Adipocyte (in vitro differentiated cells): ENCODE measurements at places on chromosomes 6 and 20.
A peak's percentile ranks its signal among the peaks of the same experiment; 100 is the strongest.

DNA sequence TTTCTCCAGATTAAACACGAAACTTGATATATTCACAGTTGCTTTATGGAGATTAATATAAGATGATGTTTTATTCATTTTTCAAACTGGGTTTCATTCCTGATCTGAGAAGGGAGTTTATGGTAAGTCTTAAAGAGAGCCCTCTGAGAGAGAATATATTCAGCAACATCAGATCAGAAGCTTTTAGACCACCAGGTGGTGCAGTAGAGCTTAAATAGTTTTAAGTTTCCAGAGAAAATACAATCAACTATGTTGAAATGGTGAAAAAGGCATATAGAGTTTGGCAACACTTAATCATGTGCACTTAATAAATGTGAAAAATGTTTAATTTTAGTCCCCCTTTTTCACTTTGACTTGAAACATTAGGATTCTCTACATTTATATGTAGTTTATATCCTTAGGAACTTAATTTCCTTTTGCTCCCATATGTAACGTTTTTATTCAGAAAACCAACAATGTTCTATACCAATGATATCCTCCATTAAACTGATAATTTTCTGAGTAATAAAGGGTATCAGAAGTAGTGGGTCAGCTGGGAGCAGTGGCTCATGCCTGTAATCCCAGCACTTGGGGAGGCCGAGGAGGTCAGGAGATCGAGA lies 86.4 kb upstream of the CLDN20 start:
- DNase-seq: peak; percentile 93

GRCh38 chr6:157677235-157677634 lies 145.8 kb upstream of the SNX9 start:
- no peak for DNase-seq

DNA sequence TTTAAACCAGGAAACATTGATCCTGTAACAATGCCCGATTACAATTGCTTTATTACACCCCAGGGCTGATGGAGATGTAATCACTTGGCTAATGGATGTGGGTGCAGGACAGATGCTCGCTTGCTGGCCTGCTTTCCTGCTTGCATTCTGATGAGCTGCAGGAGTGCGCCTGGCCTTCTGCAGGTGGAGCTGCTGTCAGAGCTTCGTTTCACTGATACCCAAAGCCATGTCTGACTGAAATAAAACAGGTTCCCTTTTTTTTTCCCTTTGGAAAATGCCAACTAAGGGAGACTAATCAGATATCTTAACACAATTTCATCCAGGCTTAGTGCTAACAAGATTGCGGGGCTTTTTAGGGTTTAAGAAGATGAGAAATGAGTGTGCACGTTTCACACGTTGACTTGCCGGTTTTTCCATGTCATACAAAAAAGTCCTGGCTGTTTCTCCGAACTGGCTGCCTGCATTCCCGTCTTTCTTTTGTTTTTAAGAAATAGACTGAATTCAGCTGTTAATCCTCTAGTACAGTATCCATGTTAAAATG lies 60.7 kb downstream of the VAPB start:
- DNase-seq: no peak

- no peak for DNase-seq
Measured at GRCh38 chr6:34246249-34246562, 2.6 kb downstream of the SMIM29 start.

- DNase-seq: no peak
Measured at GRCh38 chr20:9809271-9809670, 29.6 kb downstream of the PAK5 start.

- no peak for DNase-seq
Measured at GRCh38 chr6:137552146-137552545, 58.0 kb upstream of the OLIG3 start.

- DNase-seq: no peak
Measured at GRCh38 chr6:159931112-159931511, 37.8 kb upstream of the IGF2R start.

DNA sequence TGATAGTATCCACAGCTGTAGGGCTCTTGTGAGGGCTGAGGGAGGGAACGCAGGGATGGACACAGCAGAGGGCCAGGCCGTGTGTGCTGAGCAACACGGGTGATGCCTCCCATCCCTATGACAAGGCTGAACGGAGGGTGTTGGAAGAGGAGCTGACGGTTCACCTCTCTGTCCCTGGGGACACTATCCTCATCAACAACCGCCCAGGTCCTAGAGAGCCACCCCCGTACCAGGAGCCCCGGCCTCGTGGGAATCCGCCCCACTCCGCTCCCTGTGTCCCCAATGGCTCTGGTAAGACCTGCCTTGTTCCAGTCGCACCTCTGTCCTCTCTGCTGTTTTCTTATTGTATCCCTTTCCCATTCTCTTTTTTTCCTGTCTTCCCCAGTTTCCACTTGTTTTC lies 10.1 kb downstream of the DDR1 start:
- no peak for DNase-seq

GRCh38 chr20:7463290-7463689 lies 477.0 kb downstream of the HAO1 start:
- DNase-seq: no peak

DNA sequence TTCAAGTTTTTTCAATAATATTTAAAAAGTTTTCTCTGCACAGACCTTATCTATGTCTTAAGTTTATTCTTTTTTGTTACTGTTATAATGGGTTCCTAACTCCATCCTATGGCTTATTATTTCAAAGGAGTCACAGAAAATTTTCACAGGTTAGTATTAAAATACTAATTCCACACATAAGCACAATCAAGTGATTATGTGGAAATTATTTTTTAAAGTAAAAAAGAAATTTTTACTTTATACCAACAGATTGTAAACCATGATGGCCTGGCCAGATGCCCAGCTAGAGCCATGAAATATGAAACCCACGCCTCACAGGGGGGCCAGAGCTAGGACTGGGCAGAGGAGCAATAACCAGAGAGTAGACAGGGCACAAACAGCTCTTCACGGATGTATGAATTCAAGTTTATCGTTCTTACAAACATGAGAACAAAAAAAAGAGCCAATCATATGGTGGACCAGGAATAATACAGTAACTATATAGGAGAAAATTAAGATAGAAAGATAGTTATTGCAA lies 34.0 kb downstream of the NUDT3 start:
- DNase-seq: peak; percentile 88

GRCh38 chr6:9520417-9521151 lies 894.3 kb downstream of the TFAP2A start:
- DNase-seq: peak; percentile 71

- peak; percentile 46 for DNase-seq
Measured at GRCh38 chr20:58875541-58876134, 23.1 kb downstream of the GNAS start.

DNA sequence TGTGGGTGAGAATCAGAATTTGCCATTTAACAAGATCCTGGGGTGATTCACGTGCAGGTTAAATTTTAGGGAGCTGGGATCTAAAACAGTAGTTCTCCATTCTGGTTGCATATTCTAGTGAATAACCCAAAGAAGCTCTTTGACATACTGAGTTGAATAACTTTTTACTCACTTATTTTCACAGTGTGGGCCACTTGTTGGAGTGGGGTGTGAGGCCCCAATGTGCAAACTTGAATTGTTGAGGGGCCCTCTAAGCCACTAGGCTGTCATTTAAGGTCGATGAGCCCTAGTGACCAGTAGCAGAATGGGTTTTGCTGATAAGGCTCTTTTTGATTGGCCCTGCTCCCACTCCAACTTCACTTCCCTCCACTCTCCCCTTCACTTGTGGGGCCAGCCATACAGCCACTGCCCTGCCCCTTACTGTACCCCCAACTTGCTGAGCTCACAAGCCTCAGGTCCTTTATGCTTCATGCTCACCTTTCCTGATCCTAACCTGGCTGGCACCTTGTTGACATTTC lies 33.6 kb upstream of the RIPOR2 start:
- DNase-seq: no peak

- DNase-seq: no peak
Measured at GRCh38 chr6:16679050-16679449, 82.2 kb downstream of the ATXN1 start.

DNA sequence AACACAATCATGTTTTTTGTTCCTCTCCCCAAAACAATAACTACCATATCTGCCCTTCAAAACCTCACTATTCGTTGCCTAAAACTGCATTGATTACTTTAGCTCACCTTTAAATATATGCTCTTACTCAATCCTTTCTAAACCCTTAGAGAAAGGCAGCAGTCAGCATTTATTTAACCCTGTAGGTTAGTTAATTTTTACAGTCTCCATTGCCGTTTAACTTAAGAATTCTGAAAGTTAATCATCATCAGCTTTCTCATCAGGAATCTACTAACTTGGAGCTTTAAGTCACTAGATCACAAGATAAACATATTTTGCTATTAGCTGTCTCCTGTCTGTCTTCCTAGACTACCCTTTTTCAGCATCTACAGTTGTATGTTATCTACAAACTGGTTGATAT lies 991.9 kb downstream of the EPHA7 start:
- DNase-seq: no peak

DNA sequence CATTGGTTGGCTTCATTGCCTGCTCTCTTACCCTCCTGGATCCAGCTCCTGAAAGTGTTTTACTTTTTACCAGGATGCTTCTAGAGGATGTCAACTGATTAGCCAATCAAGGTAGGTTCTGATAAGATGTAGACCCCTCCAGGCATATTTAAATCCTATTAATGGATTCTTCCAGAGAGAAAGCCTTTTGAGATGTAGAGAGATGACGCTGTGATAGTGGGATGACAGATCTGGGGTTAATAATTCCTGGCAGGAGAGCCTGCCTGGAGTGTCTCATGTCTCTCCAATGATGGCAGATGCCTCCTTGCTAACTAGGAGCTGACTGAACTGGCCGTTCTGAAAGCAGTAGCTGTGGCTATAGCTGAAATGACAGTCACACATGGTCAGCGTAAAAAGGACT lies 116.9 kb upstream of the DTNBP1 start:
- DNase-seq: no peak

DNA sequence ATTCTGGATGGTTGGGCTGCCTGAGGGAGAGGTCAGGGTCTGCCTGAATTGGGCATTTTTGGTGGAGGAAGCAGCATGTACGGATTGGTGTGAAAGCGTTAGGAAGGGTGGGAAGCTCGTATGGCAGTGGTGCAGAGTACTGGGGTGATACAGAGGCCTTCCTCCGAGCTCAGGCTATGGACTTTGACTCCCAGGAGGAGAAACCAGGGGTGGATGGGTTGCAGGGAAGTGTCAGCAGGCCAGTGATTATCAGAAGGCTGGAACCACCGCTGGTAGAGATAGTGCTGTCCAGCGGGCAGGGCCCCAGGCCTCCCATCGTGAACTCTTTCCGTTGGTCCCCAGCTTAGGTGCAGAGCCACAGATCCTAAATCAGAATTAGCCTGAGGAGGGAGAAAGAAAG lies 5.3 kb downstream of the WFDC5 start:
- DNase-seq: no peak

DNA sequence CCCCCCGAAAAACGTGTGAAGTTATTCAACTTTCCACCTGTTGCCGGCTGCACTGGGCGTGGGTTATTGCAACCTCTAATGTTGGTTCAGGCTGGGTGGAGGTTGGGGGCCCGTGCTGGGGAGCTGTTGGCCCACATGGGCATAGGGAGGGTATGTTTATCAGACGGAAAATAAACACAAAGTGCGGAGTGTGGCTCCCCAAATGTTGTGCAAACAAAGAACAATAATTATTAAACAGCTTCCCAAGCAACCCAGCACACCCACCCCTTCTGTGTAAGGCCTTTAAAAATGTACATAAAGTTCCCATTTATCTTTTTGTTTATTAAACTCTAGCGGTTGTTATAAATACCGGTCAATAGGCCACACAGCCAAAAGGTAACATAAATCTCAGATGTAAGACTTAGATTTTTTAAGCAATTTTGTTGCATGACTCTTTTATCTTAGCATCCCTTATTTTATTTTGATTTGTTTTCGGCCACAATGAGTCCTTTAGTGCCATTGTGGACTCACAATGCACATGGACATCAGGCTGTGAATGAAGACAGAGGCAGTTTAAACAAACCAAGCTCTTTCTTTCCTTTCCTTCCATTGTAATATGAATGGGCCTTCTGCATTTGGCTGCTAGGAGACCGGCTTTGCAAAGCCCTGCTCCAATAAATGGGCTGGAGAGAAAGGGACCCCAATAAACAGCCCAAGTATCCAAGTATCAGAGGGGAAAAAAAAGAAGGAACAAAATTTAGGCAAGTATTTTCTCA lies 6.9 kb upstream of the DLL1 start:
- no peak for DNase-seq

DNA sequence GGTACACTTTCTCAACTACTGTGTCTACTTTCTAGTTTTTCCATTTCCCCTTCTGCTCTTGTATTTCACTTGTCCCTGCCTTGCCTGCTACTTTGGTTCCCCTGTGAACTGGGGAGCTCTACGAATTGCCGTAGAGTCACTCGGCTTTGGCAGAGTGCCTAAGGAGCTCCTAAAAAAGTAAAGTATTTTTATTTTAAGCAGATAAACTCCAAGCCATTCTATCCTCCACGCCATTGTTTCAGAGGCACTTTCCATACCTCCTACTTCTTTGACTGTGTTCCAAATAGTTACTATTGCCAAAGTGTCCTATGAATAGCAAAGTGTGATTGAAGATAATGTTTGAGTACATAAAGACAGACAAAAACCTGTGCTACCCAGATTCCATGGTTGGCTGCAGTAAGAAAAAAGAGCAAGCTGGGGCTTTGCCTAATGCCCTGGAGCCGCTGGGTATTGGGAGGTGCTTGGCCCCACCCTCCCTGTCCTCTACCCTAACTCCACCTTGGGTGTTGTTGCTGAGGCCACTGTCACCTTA lies 5.1 kb upstream of the MBOAT1 start:
- no peak for DNase-seq

DNA sequence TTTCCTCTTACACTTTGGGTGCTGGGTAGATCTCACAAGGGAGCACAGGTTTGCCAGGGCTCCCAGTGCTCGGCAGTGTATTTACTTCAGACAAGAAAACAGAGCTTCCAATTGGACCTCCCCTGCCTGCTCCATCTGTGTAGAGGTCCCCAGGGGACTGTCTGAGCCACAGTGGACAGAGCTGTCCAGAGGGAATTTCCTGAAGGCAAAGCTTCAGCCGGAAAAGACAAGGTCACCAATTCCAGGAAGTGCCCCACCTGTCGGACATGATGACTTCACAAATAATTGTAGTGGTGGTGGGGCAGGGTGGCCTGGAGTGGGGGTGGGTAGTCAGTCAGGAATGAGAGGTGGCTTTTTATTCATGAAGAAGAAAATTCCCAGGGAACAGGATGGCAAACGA lies 18.6 kb downstream of the ADGRF5 start:
- DNase-seq: no peak

- peak; percentile 9 for DNase-seq
Measured at GRCh38 chr6:166996406-166996805, 2.8 kb upstream of the CEP43 start.

GRCh38 chr6:153832543-153832942 lies 206.5 kb upstream of the OPRM1 start:
- no peak for DNase-seq

DNA sequence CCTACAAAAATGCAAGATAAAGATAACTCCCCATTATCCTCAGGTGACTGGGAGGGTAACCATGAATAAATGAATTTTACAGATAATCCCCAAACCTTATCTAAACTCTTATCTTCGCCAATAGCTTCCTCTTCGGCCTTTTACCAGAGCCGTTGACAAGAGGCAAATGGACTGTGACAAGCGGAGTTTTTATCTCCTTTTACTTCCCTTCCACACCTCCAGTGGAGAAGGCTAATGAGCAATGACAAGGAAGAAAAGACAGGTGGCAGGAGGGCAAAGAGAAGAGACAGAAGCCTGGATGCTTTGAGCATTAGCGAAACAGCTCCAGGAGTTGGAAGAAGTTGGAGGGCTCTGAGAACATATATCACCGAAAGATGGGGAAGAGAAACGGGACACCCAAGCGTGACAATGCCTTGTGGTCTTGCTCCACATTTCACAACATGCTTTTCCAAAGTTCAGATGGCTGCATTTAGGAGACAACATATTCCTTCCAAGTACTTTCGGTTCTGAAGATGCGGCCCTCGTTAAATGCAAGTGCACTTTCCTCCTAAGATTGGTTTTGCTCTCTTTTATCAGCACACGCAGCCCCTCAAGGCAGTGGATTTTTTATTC lies 69.2 kb downstream of the PRDM1 start:
- DNase-seq: no peak
